Esophagus mucosa (tissue), 1 donor: ENCODE measurements at places on chromosomes 13 and 19.
A peak's percentile ranks its signal among the peaks of the same experiment; 100 is the strongest.

DNA sequence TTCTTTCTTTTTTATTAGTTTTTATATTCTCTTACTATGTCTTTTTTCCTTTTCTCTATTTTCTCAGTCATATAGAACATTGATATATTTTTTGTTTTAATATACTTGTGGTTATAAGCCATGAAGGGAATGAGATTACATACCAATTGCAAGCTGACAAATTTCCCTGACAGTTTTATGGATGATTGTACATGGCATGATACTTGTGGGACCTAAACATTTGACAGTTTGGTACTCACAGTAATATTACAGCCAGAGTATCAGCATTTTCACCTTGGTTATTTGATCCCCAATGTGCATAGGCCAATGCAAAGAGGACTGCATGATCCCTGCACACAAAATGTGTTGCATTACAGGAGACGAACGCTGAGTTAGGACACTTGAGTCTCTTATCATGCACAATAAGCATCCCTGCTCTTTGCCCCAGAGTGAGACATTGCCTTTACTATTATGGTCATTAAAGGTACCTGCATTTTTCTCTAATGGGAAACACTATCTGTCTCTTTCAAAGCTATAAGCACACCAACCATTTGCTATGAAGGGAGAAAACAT is 713.4 kb upstream of the PCDH20 start:
- ATAC-seq = no peak

DNA sequence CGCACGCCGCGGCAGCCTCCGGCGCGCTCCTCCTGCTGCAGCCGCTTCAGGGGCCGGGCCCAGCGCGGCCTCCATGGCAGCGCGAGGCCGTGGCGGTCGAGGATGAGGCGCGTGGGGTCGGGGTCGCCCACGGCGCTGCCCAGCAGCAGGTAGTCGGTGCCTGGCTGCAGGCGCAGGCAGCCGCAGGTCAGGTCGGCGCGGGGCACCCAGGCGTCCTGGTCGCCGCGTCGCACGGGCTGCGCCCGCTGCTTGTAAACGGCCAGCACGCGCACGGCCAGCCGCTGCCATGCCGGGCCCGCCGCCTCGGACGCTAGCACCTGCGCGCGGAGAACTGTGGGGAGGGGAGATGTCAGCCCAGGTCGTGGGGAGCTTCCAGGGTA is 11.1 kb downstream of the NTN5 start:
- ATAC-seq = peak; percentile 11

DNA sequence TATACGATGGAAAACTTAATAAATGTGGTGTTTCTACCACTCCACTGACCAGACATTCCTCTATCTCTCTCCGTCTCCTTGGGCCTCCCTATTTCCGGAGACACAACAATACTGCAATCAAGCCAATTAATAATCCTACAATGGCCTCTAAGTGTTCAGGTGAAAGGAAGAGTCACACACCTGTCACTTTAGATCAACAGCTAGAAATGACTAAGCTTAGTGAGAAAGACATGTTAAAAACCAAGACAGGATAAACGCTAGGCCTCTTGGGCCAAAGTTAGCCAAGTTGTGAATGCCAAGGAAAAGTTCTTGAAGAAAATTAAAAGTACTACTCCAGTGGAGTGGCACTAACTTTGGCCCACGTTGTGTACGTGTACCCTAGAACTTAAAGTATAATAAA is 22.5 kb downstream of the ZDHHC20 start:
- peak; percentile 61 for ATAC-seq

- peak; percentile 84 for ATAC-seq
Measured at GRCh38 chr13:43822969-43823368, 36.2 kb upstream of the ENOX1 start.

DNA sequence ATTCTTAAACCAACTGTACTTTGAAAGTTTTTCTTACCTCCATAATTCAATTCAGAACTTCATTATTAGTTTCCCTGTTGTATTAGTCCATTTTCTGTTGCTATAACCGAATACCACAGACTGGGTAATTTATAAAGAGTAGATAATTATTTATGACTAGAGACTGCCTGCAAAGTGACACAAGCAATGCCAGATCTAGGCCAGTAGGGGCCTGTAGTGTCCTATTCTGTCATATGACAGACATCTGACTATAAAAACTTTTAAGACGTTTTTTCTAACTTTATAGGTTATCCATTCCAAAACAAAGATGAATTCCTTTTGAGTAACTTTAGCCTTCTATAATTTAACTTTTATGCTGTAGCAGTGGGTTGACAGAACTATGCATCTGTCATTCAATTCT is 2783.8 kb downstream of the PCDH9 start:
- no peak for ATAC-seq
